ENCODE measurements at places on chromosomes 12 and 14.

DNA sequence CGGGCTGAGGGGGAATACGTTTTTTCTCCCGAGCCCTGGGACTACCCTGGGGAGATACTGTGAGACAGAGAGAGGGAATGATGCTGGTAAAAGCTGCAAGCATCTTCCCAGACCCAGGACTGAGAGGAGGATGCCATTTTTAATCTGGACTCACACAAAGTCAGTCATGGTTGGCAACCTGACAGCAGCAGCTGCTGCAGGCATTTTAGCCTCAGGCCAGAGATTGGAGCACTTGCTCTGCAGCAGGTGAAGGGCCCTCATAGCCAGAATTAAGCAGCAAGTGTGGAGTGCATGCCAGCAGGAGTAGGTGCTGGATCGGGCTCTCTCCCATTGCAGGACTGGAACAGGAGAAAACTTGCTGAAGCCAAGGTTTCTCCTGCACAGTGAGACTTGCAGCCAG is 361.1 kb upstream of the CLEC14A start:
- no peak for DNase-seq

GRCh38 chr12:6424008-6424347 is 20.8 kb upstream of the CD27 start:
- DNase-seq = no peak

DNA sequence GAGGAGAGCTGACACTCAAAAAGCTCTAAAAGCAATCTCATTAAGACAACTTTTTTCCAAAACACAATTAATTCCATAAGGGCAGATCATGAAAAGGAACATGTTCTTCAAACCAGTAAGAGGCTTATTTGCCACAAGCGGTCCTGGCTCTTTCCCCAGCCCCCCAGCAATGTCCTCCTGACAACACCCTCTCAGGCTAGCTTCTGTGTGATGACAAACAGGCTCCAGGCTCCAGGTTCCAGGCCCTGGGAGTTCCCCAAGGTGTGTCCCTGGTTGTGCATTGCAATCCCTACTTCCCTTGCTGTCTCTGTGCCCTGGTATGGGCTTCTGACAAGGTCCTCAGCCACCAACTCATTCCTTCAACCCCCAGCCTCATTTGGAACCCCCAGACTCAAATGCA is 8.9 kb downstream of the HVCN1 start:
- DNase-seq = no peak

DNA sequence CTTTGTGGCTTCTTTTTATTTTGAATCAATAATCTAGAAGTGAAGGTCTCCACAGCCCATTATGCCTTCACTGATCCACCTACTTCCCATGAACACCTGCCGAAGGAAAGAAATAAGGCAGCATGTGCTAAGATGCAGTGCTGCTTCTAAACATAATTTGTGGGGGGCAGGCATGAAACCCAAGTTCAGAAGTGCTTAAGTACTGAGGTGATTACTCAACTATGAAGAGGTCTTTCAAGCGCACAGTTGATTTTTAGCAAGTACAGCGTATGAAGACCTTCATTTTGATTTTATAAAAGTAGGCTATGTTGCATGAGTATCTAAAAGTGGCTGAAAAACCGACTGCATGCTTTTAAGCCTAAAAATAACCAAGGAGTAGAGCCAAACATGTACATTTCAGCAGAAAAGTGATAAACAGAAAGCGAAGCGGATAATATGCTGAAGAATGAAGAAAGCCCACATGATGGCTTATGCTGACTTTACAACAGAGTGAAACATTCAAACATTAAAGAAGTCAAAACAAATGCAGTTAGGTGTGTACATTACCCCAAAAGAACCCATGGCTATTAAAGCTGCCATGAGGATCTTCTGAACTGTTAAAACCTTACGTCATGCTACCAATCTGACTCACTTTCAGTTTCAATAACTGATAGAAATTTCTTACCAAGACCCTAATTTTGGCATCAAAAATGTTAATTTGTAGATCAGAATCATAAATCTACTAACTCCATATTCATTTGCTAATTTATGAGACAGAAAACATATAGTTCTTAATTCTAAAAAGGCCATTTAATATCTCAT is 29.3 kb downstream of the KICS2 start:
- no peak for DNase-seq

DNA sequence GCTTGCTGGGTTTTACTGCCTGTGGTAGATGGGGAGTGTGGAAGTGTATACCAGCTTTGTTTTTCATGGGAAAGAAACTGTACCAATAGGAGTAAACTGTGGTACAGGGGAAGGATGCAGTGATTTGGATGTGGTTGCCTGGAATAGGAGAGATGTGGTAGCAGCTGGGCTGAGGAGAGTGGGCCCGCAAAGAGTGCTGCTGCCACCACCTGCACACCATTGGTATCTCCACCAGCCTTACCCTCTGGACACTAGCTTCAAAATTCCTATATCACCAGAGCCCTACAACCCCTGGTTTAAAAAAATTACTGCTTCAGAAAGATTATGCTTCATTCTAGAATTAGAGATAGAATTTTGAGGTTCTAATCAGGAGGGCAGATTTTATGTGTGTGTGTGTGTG is 53.6 kb downstream of the AKAP6 start:
- DNase-seq = no peak

DNA sequence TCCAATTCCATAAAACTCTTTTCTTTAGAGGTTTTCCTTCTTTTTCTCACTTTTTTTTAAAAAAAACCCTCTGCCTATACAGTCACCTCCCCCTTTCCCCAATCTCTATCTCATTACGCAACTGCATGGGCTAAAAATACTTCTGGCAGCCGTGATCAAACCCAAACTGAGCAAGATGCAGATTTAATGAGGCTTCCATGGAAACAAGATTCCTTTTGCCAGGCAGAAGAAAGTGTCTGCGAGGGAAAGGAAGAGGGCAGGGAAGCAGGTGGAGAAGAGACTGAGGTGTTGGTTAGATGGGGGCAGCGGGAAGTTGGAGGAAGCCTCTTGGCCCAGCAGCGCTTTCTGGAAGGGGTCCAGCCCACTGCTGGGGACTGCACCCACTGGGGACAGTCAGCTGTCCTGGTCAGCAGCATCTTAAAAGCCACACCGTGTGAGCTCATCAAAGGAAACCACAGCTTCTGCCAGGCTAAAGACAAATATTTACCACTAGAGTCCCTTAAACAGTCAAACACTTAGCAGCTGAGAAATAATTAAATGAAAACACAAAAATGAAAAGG is 90.4 kb downstream of the SLC8A3 start:
- no peak for DNase-seq

DNA sequence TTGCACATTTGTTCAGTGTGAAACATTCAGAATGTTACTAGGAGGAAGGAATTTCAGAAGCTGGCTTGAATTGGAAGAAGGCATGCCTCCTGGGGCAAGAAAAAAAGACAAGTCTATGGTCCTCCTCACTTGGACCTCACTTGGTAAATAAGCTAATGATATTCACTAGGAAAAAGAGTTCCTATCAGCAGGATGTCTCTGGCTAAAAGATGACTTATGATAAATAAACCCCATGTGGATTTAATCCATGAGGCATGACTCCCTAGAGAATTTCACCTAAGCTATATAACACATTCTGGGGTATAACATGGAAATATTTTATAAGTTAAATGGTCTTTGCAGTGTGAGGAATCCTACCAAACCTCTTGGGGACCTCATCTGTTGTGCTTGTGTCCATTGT is 199.9 kb downstream of the LRIG3 start:
- DNase-seq = no peak
